ENCODE measurements at places on chromosomes 6 and 20. TPM values are rescaled to one million over a fixed set of nuclear protein-coding genes. Genes with fewer than 3 reads are reported as not detected.
A peak's percentile ranks its signal among the peaks of the same experiment; 100 is the strongest.

RIMS1 gene
- not detected for total RNA-seq

- no peak for DNase-seq
Observed at GRCh38 chr6:72466971-72467566, 154.8 kb upstream of the KCNQ5 start.

GRCh38 chr6:165649166-165650137 is 13.6 kb downstream of the PDE10A start:
- no peak for DNase-seq

DNA sequence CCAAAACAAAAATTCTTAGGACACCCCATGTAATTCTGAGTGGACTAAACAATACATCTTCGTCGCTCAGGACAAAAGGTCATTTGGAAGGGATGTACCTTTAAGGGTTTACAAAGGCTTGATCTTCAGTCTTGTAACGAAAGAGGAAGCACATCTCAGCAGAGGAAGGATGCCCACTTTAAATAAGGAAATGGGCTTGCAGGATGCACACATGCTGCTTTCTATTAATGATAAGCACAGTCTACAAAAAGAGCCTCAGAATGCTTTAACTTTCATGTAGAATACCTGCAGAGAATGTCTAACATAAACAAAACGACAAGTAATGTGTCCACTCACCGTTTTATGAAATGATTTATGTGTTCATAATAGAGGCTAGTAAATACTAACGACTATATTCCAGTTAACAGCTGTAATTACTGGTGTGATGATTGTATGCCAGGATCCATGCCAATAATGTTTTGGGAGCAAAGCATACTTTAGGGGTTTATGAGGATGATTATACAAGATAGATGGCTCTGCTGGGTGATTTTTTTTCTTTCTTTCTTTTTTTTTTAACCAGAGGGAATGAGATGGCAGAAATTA is 216.9 kb downstream of the GMDS start:
- peak; percentile 40 for DNase-seq

GRCh38 chr6:136647363-136647852 is 97.2 kb upstream of the MAP7 start:
- peak; percentile 35 for DNase-seq

- DNase-seq, result no peak
Observed at GRCh38 chr6:65938000-65938399, 231.0 kb upstream of the EYS start.

GRCh38 chr6:118705544-118706491 is 54.4 kb upstream of the CEP85L start:
- peak; percentile 44 for DNase-seq

- no peak for DNase-seq
Observed at GRCh38 chr6:41712651-41713103, 22.7 kb downstream of the TFEB start.

DNA sequence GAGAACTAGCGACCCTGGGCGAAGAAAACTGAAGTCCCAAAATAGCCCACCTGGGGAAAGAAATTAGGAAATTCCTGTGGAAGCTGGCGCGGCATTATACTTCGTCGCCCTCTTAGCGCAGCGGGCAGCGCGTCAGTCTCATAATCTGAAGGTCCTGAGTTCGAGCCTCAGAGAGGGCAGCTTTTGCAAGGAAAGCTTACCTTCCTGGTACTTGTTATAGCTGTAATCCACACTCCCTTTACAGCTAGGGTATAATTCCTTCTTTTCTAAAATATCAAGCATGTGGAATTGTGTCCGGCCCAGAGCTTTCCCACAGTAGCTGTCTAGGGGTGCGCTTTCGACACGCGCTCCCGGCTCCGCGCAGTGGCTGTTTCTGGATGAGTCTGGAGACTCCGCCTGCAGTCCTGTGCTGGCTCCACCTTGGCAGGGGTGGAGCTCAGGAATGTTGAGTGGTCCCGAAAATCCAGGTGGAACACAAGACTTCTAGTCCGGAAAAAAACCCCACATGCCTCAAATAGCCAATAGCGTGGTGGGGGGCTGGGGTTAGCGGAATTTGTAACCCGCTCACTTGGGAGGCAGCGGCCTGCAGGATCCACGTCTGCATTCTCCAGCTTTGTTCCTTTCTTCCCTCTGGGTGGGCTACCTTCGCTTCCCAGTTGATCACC is 83.7 kb upstream of the ZNF322 start:
- peak; percentile 20 for DNase-seq

SLC24A3 gene
- total RNA-seq, result not detected

GRCh38 chr6:144285798-144286502 is 815 bp downstream of the UTRN start:
- peak; percentile 60 for DNase-seq

DNA sequence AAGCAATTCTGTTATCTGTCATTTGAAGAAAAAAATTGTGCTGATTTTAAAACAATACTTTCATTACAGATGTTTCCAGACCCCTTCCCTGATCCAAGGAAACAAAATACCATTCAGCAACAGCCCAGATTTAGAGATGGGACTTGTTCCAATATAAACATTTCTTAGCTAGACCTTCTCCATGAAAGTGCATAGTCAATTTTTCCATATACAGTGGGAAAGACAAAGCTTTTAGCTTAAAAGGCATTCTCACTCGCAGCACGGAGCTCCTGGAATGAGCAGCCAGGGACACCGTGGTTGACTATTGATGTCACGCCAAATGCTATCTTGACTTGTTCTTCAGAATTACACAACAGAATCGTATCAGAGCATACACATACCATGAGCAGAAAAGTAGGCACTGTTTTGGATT is 21.5 kb downstream of the LAMA4 start:
- no peak for DNase-seq

DNA sequence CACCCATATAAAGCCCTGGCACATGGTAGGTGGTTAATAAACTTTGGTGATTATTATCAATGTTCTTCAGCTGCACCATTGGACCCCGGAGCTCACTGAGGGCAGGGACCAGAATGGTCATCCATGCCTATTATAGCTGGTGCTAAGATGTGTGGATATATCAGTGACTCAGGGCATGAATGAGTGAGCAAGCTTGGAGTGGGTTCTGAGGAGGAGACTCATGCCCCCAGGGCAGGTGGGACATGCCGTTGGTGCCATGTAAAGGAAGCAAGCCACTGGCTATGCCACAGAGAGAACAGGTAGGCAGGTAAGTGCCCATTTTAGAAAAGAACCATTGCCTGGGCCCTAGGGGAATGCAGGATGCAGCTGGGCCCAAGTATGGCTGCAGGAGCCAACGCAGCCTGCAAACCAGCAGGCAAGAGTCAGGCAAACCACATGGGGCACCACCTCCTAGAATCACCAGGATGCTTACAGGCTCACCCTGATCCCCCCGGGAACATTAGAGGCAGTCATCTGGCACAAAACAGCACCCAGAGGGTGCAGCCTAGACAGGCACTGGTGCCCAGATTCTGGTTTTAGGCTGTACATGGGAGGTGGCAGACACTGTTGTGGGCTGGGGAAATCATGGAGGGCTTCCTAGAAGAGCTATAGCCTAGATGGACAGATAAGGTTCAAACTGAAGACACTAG is 23.5 kb downstream of the PLAGL2 start:
- no peak for DNase-seq

DNA sequence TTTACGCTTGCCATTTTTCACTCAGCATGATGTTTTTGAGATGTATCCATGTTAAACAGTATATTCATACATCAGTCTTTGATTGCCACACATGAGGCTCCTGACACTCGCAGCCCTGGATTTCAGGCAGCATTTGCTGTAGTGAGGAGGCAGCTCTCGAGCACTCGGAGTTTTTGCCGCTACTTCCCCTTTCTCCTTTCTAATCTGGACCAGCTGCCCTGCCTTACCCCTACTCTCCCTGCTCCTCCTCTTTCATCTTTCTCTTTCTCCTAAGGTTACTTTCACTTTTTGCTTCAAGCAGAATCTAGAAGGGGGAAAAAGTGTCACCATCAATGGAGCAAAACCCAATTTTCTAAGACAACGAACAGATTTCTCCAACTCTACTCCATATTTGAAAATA is 5.9 kb upstream of the CST3 start:
- DNase-seq, result no peak

PANK2 gene
- total RNA-seq, result 63.3 TPM

DPPA5 gene
- total RNA-seq, result not detected

DNA sequence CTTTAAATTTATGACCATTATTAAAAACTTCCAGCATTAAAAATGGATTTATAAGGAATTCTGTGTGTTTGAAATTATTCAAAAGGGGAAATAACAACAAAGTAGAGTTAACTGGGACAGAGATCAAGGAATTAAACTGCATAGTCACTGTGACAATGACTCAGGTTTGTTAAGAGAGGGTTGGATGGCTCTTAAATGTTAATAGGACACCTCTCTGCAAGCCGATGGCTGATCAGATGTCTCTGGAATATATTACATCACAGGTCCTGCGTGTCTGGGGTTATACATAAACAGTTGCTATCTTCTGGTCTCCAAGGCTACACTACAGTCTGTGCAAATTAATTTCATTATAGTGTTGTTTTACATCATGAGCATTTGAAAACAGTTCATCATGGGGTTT is 574.3 kb downstream of the COL12A1 start:
- no peak for DNase-seq

GRCh38 chr20:25271486-25272222 is 23.8 kb downstream of the PYGB start:
- DNase-seq, result no peak

PLN gene
- total RNA-seq, result not detected

GRCh38 chr6:44332585-44332984 is 9.9 kb upstream of the SPATS1 start:
- DNase-seq, result no peak

CST2 gene
- total RNA-seq, result not detected

INSM1 gene
- not detected for total RNA-seq

DNA sequence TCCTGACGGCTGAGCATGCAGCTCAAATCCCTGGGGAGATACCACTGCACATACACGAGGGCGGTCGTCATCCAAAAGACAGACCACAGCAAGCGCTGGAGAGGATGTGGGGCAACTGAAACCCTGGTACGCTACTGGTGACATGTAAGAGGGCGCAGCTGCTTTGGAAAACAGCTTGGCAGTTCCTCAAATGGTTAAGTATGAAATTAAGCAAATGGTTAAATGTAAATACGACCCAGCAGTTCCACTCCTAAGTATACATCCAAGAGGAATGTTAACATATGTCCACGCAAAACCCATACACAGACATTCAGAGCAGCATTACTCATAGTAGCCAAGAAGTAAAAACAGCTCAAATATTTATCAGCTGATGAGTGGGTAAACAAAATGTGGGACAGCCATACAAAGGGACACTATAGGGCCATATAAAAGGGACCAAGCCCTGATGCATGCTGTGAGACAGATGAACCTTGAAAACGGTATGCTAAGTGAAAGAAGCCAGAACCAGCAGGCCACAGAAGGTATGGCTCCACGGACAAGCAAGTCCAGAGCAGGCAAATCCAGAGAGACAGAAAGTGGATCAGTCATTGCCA is 38.5 kb downstream of the RIPOR3 start:
- no peak for DNase-seq

DNA sequence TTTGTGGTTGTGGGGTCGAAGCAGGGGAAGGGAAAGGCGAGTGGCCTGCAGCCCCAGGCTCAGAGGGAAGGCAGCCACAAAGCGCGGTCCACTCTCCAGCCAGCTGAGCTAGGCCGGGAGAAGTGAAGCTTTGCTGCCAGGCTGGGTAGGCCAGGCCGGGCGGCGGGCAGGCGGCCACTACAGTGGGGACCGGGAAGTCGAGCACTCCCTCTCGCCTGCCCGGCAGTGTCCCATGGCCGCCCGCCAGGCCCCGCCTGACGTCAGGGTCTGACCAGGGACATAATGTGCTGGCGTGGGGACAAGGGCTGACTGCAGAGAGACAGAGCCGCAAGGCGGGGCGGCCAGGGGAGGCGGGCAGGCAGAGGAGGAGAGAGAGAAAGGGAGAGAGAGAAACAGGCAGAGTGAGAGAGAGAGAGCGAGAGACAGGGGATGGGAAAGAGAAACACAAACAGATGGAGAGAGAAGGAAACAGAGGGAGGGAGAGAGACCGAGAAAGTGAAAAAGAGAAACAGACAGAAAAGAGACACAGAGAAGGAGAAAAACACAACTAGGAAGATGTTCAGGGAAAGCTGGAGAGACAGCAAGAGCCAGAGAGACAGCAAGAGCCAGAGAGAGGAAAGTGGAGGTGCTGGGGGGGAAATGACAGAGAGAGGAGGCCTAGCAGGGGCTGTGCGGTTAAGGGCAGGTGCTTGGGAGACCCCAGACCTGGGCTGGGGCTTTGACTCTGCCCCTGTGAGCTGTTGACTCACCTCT is 94.5 kb upstream of the PTPN1 start:
- no peak for DNase-seq

FAM83C gene
- total RNA-seq, result not detected

OGFRL1 gene
- 33.7 TPM for total RNA-seq

GRCh38 chr6:160274871-160275510 is 16.4 kb upstream of the SLC22A2 start:
- no peak for DNase-seq

DNA sequence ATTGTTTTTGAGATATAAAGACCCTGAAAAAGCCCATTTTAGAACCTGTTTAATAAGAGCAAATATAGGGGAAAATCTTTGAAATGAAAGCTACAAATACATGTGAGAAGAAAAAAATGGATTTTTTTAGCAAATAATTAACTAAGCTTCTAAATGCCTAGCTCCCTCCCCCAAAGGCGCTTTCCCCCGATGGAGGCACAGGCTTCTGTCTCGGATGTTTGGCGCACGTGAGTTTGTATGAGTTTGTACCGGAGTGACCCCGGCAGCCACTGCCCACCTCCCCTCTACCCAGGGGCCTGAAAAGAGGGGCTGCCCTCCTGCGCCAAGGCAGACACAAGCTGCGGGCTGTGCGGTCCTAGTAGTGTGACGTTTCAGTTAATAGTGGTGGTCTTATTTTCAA is 50.4 kb upstream of the TMEM181 start:
- DNase-seq, result no peak

GRCh38 chr6:110652520-110652919 is 162.7 kb downstream of the CDK19 start:
- DNase-seq, result no peak

- no peak for DNase-seq
Observed at GRCh38 chr20:43767686-43768474, 41.1 kb upstream of the GTSF1L start.

RFX6 gene
- total RNA-seq, result not detected

DNA sequence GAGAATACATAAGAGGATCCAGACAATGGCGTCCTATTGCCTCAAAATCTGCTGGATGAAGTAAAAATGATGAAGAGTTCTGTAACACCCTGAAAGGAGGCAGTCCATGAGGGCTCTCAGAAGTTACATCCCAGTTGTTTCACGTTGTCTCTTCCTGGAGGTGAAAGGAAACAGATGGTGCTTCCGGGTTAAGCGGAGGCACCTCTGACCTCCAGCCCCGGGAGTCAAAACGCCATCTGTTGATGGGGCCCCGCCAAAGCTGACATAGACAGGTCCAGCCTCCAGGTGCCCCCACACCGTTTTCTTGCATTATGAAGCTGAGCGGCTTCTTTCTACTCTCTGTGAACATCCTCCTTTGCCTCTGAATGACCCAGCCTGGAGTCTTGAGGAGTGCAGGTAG is 9.5 kb downstream of the SEMG2 start:
- DNase-seq, result no peak

DNA sequence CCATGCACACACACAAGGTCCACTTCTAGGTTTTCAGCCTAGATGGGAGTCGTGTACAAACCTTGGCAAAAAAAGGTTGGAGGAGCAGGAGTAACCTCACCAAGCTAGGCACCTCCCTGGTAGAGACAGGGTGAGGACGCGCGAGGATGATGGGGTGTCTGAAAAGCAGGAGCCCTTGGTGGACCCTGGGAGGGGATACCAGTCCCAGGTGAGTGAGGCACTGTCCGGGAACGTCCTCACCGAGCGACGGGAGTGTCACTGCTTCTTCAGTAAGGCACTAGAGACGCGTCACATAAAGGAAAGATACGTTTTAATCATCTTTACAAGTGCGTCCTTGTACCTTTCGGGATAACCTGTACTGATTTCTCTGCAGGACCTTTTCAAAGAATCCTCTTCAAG is 29.4 kb upstream of the ZBP1 start:
- no peak for DNase-seq

All from B cell (primary cell).